ENCODE measurements at places on chromosomes 7 and 10. TPM values are rescaled to one million over a fixed set of nuclear protein-coding genes. Genes with fewer than 3 reads are reported as not detected.

GRCh38 chr10:108902619-108903285 is 1020.6 kb downstream of the XPNPEP1 start:
- H3K4me1 ChIP-seq, result peaks cover 30% of the 10 kb centered on the region
- no peaks in the 10 kb centered on the region for H3K36me3 ChIP-seq
- no peak overlapping the region for H3K4me3 ChIP-seq
- peak overlapping the region; percentile 12 for H3K27ac ChIP-seq
- DNase-seq, result no peak

GRCh38 chr7:130907439-130907838 is 173.4 kb upstream of the KLF14 start:
- no peaks in the 10 kb centered on the region for H3K27me3 ChIP-seq
- peaks cover 23% of the 10 kb centered on the region for H3K4me1 ChIP-seq
- H3K4me3 ChIP-seq, result no peak overlapping the region
- no peak for DNase-seq

DNA sequence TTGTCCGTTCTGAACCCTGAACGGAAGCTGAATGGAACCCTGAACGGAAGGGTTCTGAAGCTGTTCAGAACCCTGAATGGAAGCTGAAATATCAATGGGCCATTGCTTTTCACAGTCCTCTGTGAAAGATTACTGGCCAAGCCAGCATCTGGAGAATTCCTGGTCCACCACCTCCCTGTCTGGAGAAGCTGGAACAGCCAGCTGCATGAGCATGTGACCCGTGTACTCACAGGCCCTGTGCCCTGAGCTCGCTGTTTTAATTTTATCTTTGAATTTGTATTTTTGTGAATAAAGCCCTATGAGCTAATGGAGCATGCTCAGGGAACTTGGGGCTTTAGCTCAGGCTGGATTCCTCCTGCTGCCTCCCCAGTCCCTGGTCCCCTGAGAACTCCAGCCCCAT is 37.2 kb downstream of the HTRA1 start:
- H3K27me3 ChIP-seq, result no peaks in the 10 kb centered on the region
- H3K4me3 ChIP-seq, result no peak overlapping the region
- DNase-seq, result peak; percentile 70
- H3K4me1 ChIP-seq, result peaks cover 10% of the 10 kb centered on the region

DNA sequence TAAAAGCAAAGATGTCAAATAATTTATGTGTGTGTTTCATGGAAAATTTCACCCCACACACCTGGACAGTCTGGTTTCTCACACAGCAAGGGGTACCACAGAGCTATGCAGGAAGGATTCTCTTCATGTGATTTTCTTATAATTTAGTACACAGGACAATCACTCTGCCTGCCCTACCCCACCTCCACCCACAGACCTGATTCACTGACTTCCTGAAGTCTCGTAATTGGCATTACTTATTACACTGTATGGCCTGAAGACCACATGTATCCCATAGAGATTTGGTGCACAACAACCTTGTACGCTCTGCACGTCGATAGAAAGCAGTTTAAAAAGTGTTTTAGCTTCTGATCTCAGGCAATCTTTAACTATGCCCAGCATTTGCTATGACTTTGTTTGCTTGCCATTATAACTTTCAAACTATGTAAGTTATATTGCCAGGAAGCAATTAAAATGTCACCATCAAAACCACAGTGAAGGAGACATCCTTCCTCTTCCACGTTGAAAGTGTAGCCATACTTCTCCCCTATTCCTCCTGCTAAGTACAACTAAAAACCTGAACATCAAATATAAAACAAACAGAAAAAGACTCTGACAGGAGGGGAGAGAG is 279.4 kb upstream of the IMMP2L start:
- no peaks in the 10 kb centered on the region for H3K36me3 ChIP-seq
- H3K4me1 ChIP-seq, result no peaks in the 10 kb centered on the region
- DNase-seq, result no peak

DNA sequence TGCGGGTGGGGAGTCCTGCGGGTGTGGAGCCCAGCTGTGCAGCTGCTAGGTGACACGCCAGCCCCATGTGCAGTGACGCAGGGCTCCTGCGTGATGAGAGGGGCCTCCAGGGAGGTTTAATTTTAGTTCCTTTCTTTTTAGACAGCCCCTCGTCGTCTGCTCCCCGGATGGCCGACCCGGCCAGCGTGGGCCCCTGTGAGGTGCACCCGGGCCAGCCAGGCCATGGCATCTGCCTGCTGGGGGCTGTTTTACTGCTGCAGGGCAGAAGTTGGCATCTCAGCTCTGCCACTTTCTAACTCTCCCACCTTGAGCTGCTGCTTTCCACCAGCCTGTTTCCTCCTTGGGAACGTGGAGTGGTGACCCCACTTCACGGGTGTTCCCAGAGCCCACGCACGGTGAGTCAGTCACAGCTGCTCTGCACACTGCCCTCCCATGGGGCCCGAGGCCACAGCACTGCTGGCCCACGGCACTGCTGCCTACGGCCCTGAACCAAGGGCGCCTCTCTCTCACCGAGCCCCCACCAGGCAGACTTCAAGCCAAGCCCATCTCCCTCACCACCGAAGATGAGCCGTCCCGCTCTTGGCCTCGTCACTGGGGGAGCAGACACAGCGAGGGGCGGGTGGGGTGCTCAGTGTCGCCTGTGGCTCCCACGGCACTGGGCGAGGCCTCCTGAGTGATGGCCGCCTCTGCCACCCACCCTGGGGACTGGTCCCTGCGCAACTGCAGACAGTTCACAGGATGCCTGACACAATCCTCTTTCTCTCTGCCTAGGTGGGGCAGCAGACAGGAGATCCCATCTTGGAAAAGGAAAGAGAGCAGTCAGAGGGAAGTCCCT is 21.3 kb downstream of the CYP2W1 start:
- DNase-seq, result no peak
- H3K36me3 ChIP-seq, result no peaks in the 10 kb centered on the region
- no peaks in the 10 kb centered on the region for H3K27me3 ChIP-seq
- H3K4me3 ChIP-seq, result no peak overlapping the region
- no peaks in the 10 kb centered on the region for H3K4me1 ChIP-seq

GRCh38 chr10:70648427-70648826 is 23.9 kb upstream of the ADAMTS14 start:
- no peak overlapping the region for H3K4me3 ChIP-seq
- DNase-seq, result no peak
- no peak overlapping the region for H3K27ac ChIP-seq
- H3K4me1 ChIP-seq, result peaks cover under 1% of the 10 kb centered on the region

The LRRD1 gene
- 7.7 TPM for total RNA-seq

DNA sequence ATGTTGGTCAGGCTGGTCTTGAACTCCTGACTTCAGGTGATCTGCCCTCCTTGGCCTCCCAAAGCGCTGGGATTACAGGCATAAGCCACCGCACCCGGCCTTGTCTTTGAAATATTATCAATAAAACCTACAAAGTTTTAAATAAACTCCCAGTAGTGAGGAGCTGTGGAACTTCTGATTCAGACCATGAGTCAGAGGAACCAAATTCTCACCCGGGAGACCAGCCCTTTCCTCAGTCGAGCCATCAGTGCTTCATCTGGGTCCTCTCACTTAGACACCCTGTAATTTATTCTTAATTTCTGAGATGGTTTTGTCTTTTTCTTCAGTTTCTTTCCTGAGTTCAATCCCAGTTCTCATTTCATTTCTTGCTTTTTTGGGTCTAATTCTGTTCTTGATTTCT is 68.6 kb downstream of the DYNC2I1 start:
- no peaks in the 10 kb centered on the region for H3K4me1 ChIP-seq
- DNase-seq, result no peak
- H3K4me3 ChIP-seq, result no peak overlapping the region
- H3K27me3 ChIP-seq, result no peaks in the 10 kb centered on the region

GRCh38 chr10:124497196-124497881 is 35.7 kb downstream of the LHPP start:
- DNase-seq, result no peak
- no peak overlapping the region for H3K4me3 ChIP-seq
- H3K4me1 ChIP-seq, result no peaks in the 10 kb centered on the region
- no peaks in the 10 kb centered on the region for H3K36me3 ChIP-seq

GRCh38 chr10:98470850-98471249 is 24.1 kb upstream of the HPS1 start:
- H3K27ac ChIP-seq, result no peak overlapping the region
- no peak for DNase-seq
- H3K36me3 ChIP-seq, result no peaks in the 10 kb centered on the region
- H3K4me3 ChIP-seq, result no peak overlapping the region
- no peaks in the 10 kb centered on the region for H3K27me3 ChIP-seq

DNA sequence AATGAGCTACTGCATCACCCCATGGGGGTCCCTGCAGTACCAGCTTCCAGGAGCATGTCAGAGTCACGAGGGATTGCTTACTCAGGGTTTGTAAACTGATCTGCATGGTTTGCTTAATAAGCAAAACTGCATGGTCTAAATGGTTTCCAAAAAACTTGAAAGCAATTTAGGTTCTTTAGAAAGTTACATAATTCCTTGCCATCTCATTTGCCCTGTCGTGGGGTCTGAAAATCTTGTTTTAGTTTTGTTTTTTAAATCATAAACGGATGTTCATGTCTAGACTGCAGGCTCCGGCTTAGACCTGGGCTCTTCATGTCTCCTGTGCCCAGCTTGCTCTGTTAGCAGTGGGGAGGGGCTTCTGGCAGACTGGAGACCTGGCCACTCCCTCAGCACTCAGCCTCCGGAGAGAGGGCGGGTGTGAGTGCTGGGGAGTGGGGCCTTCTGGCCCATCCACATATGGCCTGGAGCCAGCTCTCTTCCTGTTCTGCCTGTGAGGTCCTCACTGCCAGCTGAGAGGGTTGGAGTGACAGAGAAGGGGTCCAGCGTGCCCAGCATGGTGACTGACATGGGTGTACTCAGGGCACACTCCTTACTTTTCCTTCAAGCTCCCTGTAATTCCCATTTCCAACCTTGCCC is 17.5 kb downstream of the PRF1 start:
- no peak for DNase-seq
- H3K27me3 ChIP-seq, result no peaks in the 10 kb centered on the region
- no peak overlapping the region for H3K4me3 ChIP-seq
- no peaks in the 10 kb centered on the region for H3K36me3 ChIP-seq

The MRC1 gene
- 17.3 TPM for total RNA-seq

GRCh38 chr10:22573820-22574569 is 140.4 kb downstream of the PIP4K2A start:
- no peaks in the 10 kb centered on the region for H3K27me3 ChIP-seq
- no peak overlapping the region for H3K4me3 ChIP-seq
- H3K4me1 ChIP-seq, result no peaks in the 10 kb centered on the region

DNA sequence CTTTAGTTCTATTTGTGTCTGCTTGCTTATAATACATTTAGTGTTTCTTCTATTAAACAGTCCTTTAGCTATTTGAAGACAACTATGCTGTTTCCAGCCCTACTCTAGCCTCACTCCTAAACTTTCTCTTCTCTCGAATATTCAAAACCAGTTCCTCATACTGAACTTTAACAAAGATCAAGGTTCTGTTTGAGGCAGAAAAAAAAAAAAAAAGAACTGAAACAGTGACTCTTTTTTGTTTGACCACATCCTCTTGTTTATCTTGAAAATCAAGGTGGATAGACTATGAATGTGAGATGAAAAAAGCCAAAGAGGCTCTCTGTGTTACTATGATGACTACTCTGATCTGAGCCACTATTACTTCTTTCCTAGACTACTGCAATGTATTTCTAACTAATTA is 154.3 kb downstream of the ZNF365 start:
- H3K4me3 ChIP-seq, result no peak overlapping the region
- no peaks in the 10 kb centered on the region for H3K36me3 ChIP-seq
- H3K4me1 ChIP-seq, result peaks cover 5% of the 10 kb centered on the region
- no peak for DNase-seq
- H3K27ac ChIP-seq, result no peak overlapping the region

The C10orf67 gene
- 7.1 TPM for total RNA-seq

- H3K4me3 ChIP-seq, result no peak overlapping the region
- no peaks in the 10 kb centered on the region for H3K27me3 ChIP-seq
- no peaks in the 10 kb centered on the region for H3K36me3 ChIP-seq
Measured at GRCh38 chr10:19929506-19930140, 113.4 kb downstream of the PLXDC2 start.

DNA sequence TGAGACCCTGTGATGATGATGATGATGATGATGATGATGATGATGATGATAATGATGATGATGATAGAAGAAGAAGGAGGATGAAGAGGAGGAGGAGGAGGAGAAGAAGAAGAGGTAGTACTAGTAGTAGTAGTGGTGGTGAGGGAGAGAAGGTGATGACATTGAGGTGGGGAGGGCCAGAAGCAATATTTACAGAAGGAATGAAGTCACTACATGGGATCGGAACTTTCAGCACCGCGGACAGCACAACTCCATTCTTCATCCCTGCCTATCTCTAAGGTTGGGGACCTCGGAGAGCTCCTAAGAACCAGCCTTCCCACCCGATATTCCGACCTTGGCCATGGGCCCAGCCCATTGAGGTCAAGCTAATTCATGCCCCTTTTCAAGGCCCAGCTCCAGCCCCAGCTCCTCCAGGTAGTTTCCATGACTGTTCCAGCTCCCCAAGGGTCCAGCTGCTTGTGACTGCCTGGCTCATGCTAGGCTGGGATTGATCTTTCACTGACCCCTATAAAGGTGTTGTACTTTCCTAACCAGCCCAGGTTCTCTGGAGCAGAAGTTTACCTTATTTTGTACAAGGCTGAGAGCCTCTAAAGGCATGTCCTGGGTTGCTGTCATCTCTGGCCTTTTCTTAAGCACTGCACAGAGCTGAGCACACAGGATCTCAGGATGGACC is 10.3 kb downstream of the CRHR2 start:
- H3K4me1 ChIP-seq, result no peaks in the 10 kb centered on the region
- no peaks in the 10 kb centered on the region for H3K27me3 ChIP-seq
- no peaks in the 10 kb centered on the region for H3K36me3 ChIP-seq
- H3K27ac ChIP-seq, result no peak overlapping the region

GRCh38 chr7:21946222-21946709 is 567 bp upstream of the CDCA7L start:
- no peaks in the 10 kb centered on the region for H3K4me1 ChIP-seq
- no peak for DNase-seq
- no peaks in the 10 kb centered on the region for H3K27me3 ChIP-seq
- no peaks in the 10 kb centered on the region for H3K36me3 ChIP-seq
